CD4-positive, CD25-positive, alpha-beta regulatory T cell (primary cell): ENCODE measurements at places on chromosomes 2 and 18. TPM values are rescaled to one million over a fixed set of nuclear protein-coding genes. Genes with fewer than 3 reads are reported as not detected.

GRCh38 chr2:30422444-30423040 lies 24.5 kb upstream of the LCLAT1 start:
- peak overlapping the region; percentile 27 for H3K4me3 ChIP-seq
- peak; percentile 91 for DNase-seq
- peaks cover 17% of the 10 kb centered on the region for H3K4me1 ChIP-seq

- no peaks in the 10 kb centered on the region for H3K36me3 ChIP-seq
- no peak overlapping the region for H3K27ac ChIP-seq
- no peak overlapping the region for H3K4me3 ChIP-seq
- no peak for DNase-seq
- H3K4me1 ChIP-seq = no peaks in the 10 kb centered on the region
Measured at GRCh38 chr2:16168506-16169264, 228.3 kb downstream of the MYCN start.

DNA sequence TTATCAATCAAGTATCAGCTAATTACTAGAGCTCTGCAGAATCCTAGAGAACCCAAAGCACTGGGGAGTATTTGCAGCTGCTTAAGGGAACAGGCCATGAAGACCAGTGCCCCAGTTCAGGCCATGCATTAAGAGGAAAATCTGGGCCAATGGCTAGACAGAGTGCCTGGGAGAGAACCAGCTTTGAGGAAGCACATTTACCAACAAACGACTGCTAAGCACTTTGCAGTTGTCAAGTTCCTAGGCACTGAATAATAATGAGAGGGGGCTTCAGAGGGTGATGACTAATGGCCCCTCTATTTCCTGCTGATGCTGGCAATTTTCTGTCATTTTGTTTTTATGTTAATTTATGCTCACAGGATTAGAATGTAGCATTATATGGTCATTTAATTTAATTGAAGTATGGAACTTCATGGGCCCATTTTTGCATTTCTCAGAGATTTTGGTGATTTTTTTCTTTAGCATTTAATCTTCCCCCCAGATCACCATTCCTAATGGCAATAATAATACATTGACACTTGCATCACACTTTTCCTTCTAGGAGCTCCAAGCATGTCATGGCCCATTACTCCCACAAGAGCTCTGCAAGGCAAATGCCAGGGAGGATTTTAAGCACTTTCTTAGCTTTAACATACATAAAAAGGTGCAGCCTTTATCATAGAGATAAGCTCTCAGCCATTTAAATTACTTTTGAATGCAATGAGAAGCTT lies 147.7 kb upstream of the SPATS2L start:
- H3K27ac ChIP-seq = no peak overlapping the region
- DNase-seq = no peak
- H3K36me3 ChIP-seq = no peaks in the 10 kb centered on the region
- no peak overlapping the region for H3K4me3 ChIP-seq
- no peaks in the 10 kb centered on the region for H3K4me1 ChIP-seq

GRCh38 chr2:60408207-60408606 lies 145.2 kb downstream of the BCL11A start:
- no peaks in the 10 kb centered on the region for H3K27me3 ChIP-seq
- no peaks in the 10 kb centered on the region for H3K4me1 ChIP-seq
- H3K27ac ChIP-seq = no peak overlapping the region
- DNase-seq = no peak

DNA sequence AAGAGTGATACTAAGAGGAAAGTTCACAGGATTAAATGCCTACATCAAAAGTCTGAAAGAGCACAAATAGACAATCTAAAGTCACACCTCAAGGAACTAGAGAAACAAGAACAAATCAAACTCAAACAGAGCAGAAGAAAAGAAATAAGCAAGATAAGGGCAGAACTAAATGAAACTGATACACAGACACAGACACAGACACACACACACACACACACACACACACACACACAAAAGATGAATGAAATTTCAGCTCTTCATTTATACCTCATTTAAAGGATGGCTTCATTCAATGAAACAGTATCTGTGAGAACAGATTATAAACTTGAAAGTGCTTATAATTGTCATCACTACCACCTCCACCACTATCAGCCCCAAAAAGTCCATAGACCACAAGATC lies 428.9 kb downstream of the MBD2 start:
- no peak overlapping the region for H3K4me3 ChIP-seq
- no peaks in the 10 kb centered on the region for H3K4me1 ChIP-seq
- DNase-seq = no peak
- no peaks in the 10 kb centered on the region for H3K36me3 ChIP-seq

DNA sequence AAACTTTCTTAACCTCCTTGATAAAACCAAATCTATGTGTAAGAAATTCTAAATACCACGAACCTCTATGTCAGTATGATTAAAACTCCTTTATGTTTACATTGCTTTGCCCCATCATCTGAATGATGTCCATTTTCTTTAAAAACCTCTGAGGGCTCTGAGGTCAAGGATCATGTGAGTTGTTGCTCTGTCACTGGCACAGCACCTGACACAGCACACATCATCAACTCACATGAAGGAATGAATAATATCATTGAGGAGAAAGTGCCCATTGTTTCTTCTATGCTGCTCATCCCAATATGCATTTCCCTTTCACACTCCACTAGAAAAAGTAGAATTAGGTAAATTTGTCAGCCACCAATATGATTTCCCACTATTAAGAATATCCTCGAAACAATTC lies 1178.7 kb upstream of the NRXN1 start:
- H3K4me1 ChIP-seq = no peaks in the 10 kb centered on the region
- H3K4me3 ChIP-seq = no peak overlapping the region
- H3K36me3 ChIP-seq = no peaks in the 10 kb centered on the region
- H3K27me3 ChIP-seq = no peaks in the 10 kb centered on the region

GRCh38 chr2:205915130-205915524 lies 170.8 kb downstream of the INO80D start:
- no peak overlapping the region for H3K27ac ChIP-seq
- peaks cover 6% of the 10 kb centered on the region for H3K27me3 ChIP-seq
- no peaks in the 10 kb centered on the region for H3K36me3 ChIP-seq
- no peak for DNase-seq
- no peak overlapping the region for H3K4me3 ChIP-seq

DNA sequence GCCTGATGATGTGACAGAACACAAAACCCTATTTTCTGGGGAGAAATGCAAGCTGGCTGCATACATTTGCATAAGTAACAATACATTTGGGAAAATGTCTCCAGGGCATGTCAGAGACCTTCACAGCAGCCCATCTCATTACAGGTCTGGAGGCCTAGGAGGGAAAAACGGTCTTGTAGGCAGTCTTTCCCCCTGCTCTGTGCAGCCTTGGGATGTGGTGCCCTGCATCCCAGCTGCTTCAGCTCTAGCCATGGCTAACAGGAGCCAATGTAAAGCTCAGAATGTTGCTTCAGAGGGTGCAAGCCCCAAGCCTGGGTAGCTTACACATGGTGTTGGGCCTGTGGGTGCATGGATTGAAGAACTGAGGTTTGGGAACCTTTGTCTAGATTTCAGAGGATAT lies 133.0 kb downstream of the CCDC178 start:
- H3K36me3 ChIP-seq = no peaks in the 10 kb centered on the region
- H3K27me3 ChIP-seq = no peaks in the 10 kb centered on the region
- no peak overlapping the region for H3K4me3 ChIP-seq
- DNase-seq = no peak
- H3K4me1 ChIP-seq = no peaks in the 10 kb centered on the region
- no peak overlapping the region for H3K27ac ChIP-seq

DNA sequence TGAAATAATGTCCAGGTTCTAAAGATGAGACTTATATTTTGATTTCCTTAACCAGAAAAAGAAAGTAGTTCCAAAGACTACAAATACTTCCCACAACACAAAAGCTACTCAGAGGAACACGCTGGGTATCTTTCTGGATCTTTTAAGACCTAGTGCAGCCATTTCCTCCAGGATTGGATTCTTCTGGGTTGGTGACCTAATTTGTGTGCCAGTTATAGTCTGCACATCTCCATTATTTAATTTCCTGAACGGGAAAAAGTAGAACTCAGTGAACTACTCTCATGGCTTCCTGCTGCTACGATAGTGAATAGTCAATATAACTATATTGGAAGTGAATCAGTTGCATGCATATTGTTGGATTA lies 1.5 kb downstream of the TMEM87B start:
- H3K4me1 ChIP-seq = peaks cover 26% of the 10 kb centered on the region
- no peak for DNase-seq
- peaks cover 14% of the 10 kb centered on the region for H3K36me3 ChIP-seq
- H3K27me3 ChIP-seq = no peaks in the 10 kb centered on the region
- peak overlapping the region; percentile 83 for H3K4me3 ChIP-seq

DNA sequence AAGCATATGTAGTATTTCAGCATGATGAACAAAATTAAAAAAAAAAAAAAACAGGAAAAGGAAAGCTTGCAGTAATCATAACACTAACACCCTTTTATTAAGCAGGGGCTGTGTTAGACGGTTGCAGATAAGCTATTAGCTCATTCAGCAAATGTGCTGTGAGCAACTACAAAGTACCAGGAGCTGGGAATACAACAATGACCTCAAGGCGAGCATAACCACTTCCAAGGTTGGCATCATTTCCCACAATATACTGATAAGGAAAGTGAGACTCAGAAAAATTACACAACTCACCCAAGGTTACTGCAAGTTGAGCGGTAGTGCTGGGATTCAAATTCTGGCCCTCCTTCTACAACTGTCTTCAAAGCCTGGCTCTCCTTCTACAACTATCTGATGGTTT lies 38.2 kb upstream of the ACTR3 start:
- H3K36me3 ChIP-seq = no peaks in the 10 kb centered on the region
- H3K27ac ChIP-seq = no peak overlapping the region
- DNase-seq = no peak
- H3K4me1 ChIP-seq = no peaks in the 10 kb centered on the region
- H3K4me3 ChIP-seq = no peak overlapping the region

GRCh38 chr2:186806591-186806990 lies 42.4 kb downstream of the ZSWIM2 start:
- H3K4me3 ChIP-seq = no peak overlapping the region
- no peaks in the 10 kb centered on the region for H3K4me1 ChIP-seq
- H3K36me3 ChIP-seq = no peaks in the 10 kb centered on the region
- no peak for DNase-seq
- no peak overlapping the region for H3K27ac ChIP-seq
- H3K27me3 ChIP-seq = no peaks in the 10 kb centered on the region

DNA sequence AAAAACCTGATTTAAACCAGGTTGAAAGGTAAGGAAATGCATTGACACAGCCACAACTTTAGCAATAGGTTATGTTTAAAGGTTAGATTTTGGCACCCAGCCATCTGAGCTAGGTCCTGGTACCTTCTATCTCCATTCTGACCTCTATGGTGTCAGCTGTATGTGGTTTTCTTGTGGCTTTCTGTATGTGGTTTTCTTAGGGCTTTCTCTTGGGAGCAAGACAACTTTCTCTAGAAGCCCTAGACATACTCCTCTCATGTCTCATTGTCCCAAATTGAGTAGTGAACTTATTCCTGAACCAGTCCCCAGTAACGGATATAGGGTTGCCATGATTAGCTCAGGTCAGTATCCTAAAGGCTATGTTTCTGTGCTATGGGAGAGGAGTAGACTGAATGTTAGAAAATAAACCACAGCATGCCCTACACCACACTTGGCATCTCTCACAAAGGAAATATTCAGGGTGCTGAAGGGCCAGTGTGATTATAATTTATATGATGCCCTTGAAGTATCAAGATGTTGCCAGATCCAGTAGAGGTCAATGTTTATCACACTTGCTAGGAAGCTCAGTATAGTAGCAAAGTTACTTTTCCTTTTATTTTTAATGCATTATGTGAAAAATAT lies 176.1 kb downstream of the CAPN13 start:
- H3K36me3 ChIP-seq = no peaks in the 10 kb centered on the region
- no peaks in the 10 kb centered on the region for H3K27me3 ChIP-seq
- no peak overlapping the region for H3K27ac ChIP-seq

- DNase-seq = no peak
- H3K27me3 ChIP-seq = no peaks in the 10 kb centered on the region
- peaks cover 27% of the 10 kb centered on the region for H3K36me3 ChIP-seq
- peaks cover 39% of the 10 kb centered on the region for H3K4me1 ChIP-seq
- peak overlapping the region; percentile 82 for H3K27ac ChIP-seq
- peak overlapping the region; percentile 91 for H3K4me3 ChIP-seq
Measured at GRCh38 chr2:96636551-96637171, 1.5 kb downstream of the KANSL3 start.

- H3K36me3 ChIP-seq = no peaks in the 10 kb centered on the region
- no peaks in the 10 kb centered on the region for H3K4me1 ChIP-seq
- H3K27me3 ChIP-seq = no peaks in the 10 kb centered on the region
- no peak for DNase-seq
- no peak overlapping the region for H3K4me3 ChIP-seq
- no peak overlapping the region for H3K27ac ChIP-seq
Measured at GRCh38 chr2:44833171-44834069, 108.1 kb upstream of the SIX3 start.

DNA sequence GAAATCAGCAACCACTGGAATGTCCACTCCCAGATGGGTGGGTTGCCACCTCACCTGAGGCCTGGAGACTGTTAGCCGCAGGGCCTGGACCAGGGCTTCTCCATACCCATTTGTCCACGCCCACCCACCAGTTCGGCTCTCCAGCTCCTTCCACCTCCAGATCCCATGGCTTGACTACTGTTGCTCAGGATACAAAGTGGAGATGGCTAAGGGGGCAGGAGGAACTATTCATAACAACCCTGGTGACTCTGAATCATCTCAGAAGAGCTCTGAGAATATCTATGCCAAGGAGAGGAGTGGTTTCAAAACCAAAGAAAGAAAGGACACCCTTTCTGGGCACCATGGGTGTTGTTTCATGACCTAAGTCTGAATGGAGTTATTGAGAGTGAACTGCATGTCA lies 145.8 kb downstream of the LAMA3 start:
- H3K27ac ChIP-seq = no peak overlapping the region
- no peaks in the 10 kb centered on the region for H3K36me3 ChIP-seq
- H3K27me3 ChIP-seq = no peaks in the 10 kb centered on the region
- DNase-seq = no peak

- DNase-seq = no peak
- no peaks in the 10 kb centered on the region for H3K4me1 ChIP-seq
- H3K36me3 ChIP-seq = no peaks in the 10 kb centered on the region
- no peak overlapping the region for H3K4me3 ChIP-seq
Measured at GRCh38 chr2:24432735-24433134, 58.3 kb upstream of the NCOA1 start.

The ANKRD44 gene
- 301 TPM for total RNA-seq

The NTSR2 gene
- not detected for total RNA-seq

The LYPD6 gene
- not detected for total RNA-seq

The CSRNP3 gene
- total RNA-seq = not detected

The CYP1B1 gene
- not detected for total RNA-seq

The MAL gene
- 130 TPM for total RNA-seq

The NMUR1 gene
- 0.35 TPM for total RNA-seq

The ACTG2 gene
- 0.64 TPM for total RNA-seq

The SERPINB3 gene
- not detected for total RNA-seq

The ATP8B1 gene
- not detected for total RNA-seq

The TMEM87B gene
- 24.6 TPM for total RNA-seq

The MLPH gene
- 0.47 TPM for total RNA-seq
